T-helper 1 cell (primary cell): ENCODE measurements at places on chromosomes 16 and 17.
A peak's percentile ranks its signal among the peaks of the same experiment; 100 is the strongest.

DNA sequence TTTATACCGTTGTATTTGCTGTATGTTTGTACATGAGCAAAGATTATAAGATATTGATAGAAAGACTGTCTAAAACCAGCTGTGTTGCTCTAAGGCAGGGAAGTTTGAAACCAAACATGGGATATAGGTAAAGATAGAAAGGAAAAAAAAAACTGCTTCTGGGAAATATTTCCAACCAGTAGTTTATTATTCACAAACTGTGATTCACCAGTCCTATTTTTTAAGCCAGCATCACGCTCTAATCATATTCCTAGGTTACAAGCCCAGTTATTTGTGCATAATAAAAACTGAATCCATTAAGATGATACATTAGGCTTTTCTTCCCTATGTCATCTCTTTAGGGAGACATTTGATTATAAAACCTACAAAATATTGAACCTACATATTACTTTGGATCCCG is 4.0 kb downstream of the ERN1 start:
- no peak for DNase-seq

GRCh38 chr16:57126411-57126810 is 34.0 kb downstream of the CPNE2 start:
- no peak for DNase-seq

- no peak for DNase-seq
Observed at GRCh38 chr17:8057691-8058114, 18.8 kb downstream of the ALOX15B start.

GRCh38 chr16:83956336-83957289 is 3.6 kb downstream of the OSGIN1 start:
- DNase-seq: peak; percentile 35

- DNase-seq: no peak
Observed at GRCh38 chr17:42092939-42093338, 5.3 kb downstream of the ZNF385C start.

DNA sequence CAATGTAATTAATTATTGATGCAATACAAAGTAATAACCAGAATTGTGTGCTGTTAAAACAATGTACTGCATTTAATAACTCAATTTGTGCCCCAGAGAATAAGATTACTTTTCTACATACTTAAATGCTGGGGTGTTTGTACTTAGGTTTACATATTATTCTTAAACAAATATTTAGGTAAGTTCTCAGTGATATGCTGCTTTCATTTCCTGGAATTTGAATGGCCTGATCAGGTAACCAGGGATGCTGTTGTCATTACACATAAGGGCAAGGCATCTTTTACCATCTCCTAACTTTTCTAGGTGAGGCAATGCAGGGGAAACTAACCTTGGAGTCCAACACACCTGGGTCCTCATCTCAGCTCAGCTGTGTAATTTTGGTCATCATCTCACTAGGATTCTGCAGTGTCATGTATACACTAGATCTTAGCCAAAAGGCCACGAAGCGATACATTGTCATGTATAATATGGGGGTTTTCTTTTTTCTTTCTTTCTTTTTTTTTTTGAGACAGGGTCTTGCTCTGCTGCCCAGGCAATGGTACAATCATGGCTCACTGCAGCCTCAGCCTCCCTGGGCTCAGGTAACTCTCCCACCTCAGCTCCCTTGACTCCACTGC is 45.2 kb downstream of the MYO1D start:
- no peak for DNase-seq

- DNase-seq: no peak
Observed at GRCh38 chr16:86893506-86893905, 315.2 kb downstream of the FOXL1 start.

GRCh38 chr16:20257234-20257633 is 70.1 kb downstream of the GP2 start:
- DNase-seq: no peak

GRCh38 chr17:35616536-35616935 is 29.4 kb downstream of the AP2B1 start:
- no peak for DNase-seq

DNA sequence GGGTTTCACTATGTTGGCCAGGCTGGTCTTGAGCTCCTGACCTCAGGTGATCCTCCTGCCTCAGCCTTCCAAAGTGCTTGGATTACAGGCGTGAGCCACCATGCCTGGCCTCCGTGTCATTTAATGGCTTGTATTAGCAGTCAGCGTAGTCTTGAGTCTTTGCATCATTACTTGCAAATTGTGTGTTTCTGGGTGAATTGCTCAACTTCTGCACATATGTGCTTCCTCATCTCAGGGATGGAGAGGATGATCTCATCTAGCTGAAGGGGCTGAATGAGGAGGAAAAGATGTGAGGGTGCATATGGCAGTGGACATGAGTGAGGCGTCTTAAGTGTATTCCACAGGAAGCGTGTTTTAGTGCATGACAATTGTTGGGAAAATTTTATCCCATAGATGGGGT is 155.8 kb downstream of the SNX29 start:
- DNase-seq: no peak

DNA sequence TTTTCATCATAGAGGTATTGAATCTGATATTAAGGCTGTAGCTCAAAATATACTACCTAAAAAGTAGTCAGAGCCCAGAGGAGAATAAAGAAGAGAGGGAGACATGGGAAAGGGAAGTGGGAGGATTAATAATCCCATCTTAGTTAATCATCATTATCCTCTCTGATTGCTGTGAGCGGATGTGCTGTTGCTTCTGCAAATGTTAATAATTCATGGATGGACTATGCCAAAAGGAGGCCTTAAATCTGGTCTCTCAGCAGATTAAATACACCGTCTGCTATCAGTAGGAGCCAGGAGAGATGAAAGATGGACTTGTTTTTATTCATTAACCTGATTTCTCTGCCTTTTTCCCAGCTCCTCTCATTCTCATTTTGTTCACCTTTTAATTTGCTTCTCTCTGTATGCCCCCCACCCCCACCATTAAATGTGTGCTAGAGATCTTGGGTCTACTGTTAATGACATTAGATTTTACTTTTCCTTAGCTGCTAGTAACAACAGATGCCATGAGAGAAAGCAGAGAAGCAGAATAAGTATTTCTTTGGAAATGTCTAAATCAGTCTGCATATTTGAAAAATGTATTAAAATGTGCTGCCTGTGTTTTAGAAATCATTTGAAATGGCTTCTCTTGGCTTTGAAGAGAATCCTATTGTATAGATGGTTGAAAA is 44.2 kb downstream of the NUP93 start:
- DNase-seq: no peak

- no peak for DNase-seq
Observed at GRCh38 chr16:66030036-66030435, 336.5 kb upstream of the CDH5 start.

DNA sequence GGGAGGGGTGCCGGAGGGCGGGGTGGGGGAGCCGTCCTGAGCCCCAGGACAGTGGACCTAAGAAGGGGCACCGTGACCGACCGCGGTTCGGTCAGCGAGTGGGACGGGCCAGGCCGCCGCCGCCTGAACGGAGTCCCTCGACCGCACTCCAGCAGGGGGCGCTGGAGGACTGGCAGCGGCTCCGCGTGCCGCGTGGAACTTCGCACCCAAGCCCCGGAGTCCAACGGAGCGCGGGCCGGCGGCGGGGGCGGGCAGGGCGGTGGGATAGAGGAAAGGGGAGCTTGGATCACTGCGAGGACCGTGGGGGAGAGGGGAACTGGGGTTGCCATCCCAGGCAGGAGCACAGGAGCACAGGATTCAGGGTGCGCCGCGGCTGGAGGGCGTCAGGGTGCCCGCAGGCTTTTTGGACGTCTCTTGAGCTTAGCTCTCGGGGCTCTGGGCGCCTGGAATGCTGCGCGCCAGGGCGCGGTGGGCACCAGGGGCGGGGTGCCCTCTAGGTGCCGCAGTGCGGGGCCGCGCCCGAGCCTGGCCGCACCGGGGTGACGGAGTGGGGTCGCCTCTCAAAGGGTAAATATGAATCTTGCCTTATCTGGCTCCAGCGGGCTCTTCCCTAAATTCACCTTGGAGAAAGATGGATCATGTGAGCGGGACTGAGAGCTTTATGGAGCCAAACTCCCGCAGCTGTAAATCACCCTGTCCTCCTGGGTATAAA is 379 bp upstream of the OTOP2 start:
- DNase-seq: peak; percentile 41

DNA sequence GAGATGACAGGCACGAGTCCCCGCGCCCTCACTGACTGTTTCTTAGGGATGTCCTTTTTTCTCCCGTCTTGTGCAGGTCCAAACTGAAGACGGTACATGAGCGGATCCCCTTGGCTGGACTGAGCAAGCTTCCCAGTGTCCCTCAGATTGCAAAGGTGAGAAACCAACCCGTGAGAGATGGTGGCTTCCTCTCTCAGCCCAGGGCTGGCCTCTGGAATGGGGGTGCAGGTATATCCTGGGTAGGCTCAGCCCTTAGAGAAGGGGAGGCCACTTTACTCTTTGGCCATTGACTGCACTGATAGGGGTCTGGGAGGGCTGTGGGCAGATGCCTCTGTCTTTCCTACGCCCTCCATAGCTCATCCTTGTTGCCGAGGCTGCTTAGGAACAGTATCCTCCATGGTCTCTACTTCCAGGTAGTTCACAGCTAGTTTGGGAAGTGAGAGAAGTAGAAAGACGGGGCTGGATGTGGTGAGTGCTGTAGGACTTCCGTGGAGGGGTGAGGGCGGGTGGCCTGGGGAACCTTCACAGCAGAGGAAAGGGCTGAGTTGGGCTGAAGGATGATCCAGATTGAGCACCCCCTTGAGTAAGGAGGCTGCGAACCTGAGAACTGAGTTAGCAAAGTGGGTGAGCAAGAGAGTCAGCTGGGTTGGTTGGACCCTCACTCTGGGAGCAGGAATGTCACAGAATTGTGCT is 83.0 kb downstream of the OR1D5 start:
- no peak for DNase-seq

- no peak for DNase-seq
Observed at GRCh38 chr17:82314727-82315605, 2.4 kb downstream of the CD7 start.

GRCh38 chr16:56362057-56362655 is 63.2 kb downstream of the AMFR start:
- DNase-seq: no peak

DNA sequence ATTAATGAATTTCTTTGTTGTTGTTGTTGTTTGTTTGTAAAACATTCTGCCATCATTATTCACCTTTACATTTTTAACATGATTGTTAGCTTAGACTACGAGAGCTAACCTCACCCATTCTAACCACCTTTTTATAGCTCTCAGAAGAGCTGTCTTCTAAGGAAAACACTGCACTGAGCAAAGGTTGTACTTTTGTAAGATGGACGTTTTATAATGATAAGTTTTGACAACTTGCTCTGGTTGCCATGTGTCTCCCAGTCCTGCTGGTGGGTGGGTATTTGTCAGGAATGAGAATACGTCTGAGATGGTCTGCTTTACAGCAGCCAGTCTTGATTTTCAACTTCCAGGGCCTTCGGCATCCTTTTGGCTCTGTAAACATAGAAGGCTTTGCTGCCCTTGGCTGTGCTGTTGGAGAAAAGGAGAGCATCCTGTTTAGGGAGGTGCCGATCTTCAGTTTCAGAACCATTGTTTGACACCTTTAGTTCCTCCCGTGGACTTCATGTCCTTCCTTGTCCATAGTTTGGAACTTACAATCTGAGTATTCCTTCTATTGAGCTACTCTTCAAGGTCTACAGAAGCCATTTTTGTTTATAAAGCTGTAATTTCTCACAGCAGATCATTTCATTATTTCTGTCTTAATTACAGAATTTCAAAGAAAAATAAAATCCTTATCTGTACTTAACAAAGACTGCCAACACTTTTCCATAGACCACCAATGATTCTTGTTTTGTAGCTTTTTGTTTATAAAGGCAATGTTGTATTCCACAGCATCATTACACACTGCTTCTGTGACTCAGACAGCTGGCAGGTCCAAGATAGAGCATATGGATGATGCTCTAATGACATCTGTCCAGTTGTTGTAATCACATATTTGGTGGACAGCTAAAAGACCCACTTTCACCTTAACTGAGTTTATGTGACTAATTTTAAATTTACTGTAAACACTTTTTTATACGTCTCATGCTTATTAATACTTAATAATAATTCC is 270.1 kb upstream of the TBX2 start:
- DNase-seq: no peak

GRCh38 chr17:17568772-17569195 is 22.7 kb downstream of the PEMT start:
- DNase-seq: peak; percentile 40

GRCh38 chr16:50899951-50900350 is 158.1 kb downstream of the CYLD start:
- no peak for DNase-seq

GRCh38 chr17:72145962-72146361 is 25.1 kb downstream of the SOX9 start:
- no peak for DNase-seq

DNA sequence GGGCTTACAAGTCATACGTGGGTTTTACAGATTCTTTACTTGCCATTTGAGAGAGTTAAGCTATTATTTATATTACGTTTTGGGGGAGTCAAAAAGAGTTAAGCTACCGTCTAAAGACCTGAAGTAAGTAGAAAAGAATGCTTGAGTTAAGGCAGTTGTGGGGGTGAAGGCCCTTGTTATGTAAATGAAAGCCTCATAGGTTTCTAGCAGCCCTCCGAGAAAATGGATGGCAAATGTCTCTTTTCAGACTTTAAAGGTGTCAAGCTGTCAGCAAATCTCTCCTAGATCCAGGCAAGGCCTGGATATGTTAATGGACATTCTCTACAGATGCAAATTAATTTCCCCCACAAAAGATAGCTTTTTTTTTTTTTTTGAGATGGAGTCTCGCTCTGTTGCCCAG is 7.2 kb upstream of the EIF4A3 start:
- no peak for DNase-seq

DNA sequence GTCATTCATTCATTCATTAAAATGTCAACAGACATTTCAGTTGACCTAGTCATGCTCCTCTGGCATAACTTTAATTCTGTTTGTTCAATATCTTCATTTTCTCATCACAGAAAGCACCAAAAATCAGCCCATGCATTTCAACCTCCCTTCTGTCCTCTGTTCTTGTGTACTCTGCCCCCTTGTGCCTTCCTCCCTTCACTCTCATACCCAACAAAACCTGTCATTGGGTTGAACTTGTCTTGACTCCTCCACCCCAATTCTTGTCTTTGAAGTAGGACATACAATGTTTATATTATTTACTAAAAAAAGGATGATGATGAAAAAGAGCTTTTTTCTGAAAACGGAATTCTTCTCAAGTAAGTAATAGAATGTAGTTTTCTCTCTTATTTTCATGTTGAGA is 43.8 kb downstream of the COX10 start:
- DNase-seq: no peak

GRCh38 chr16:81537721-81538561 is 93.3 kb downstream of the CMIP start:
- DNase-seq: no peak

GRCh38 chr17:38349097-38349730 is 2.4 kb upstream of the SOCS7 start:
- DNase-seq: peak; percentile 69

GRCh38 chr16:66247516-66248481 is 118.7 kb upstream of the CDH5 start:
- no peak for DNase-seq

DNA sequence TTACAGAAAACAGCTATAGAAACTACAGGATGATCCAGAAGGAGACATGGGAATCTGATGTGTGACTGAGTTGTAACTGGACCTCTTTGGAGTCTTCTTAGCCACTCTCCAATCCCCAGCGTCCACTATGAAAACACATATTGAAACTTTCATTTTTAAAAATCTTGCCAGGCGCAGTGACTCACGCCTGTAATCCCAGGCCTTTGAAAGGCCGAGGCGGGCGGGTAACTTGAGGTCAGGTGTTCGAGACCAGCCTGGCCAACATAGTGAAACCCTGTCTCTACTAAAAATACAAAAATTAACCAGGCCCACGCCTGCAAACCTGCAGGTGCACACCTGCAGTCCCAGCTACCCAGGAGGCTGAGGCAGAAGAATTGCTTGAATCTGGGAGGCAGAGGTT is 53.3 kb downstream of the HIC1 start:
- no peak for DNase-seq
